ENCODE measurements at places on chromosomes 1 and 21. TPM values are rescaled to one million over a fixed set of nuclear protein-coding genes. Genes with fewer than 3 reads are reported as not detected.

KCNN3 gene
- total RNA-seq = not detected

TMPRSS3 gene
- not detected for total RNA-seq

- H3K36me3 ChIP-seq = no peaks in the 10 kb centered on the region
- H3K4me1 ChIP-seq = no peaks in the 10 kb centered on the region
- H3K27me3 ChIP-seq = no peaks in the 10 kb centered on the region
- peak; percentile 28 for DNase-seq
- no peak overlapping the region for H3K4me3 ChIP-seq
- H3K27ac ChIP-seq = no peak overlapping the region
Observed at GRCh38 chr1:160830321-160831153, 32.1 kb downstream of the CD244 start.

DNA sequence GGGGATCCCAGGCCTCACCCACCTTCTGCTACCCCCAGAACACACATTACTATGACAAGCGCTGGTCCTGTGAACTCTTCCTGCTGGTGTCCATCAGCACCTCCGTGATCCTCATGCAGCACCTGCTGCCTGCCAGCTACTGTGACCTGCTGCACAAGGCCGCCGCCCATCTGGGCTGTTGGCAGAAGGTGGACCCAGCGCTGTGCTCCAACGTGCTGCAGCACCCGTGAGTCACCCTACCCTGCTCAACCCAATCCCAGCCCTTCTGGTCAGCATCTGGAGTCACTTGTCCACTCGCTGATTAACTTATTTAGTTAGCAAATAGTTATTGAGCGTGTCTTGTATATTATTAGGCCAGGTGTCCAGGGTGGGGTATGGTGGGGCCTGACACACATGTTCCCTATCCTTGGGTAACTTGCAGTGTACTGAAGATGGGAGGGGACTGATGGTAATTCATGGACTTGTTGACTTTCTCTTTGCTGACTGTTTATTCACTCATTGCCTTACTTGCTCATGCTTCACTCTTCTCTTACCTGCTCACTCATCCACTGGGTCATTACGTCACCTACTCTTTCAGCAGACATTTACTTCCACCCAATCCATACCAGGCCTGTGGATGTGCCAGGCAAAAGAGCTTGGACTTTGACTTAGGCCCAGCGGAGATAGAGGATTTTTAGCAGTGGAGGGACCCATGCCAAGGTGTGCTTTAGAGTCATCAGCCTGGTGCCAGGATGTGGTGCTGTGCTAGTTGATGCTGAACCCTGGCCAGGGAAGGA, 12.9 kb upstream of the KPNA6 start:
- H3K36me3 ChIP-seq = peaks cover 10% of the 10 kb centered on the region
- no peak overlapping the region for H3K4me3 ChIP-seq
- DNase-seq = no peak
- no peaks in the 10 kb centered on the region for H3K27me3 ChIP-seq

ARHGAP30 gene
- not detected for total RNA-seq

AQP10 gene
- not detected for total RNA-seq

DNA sequence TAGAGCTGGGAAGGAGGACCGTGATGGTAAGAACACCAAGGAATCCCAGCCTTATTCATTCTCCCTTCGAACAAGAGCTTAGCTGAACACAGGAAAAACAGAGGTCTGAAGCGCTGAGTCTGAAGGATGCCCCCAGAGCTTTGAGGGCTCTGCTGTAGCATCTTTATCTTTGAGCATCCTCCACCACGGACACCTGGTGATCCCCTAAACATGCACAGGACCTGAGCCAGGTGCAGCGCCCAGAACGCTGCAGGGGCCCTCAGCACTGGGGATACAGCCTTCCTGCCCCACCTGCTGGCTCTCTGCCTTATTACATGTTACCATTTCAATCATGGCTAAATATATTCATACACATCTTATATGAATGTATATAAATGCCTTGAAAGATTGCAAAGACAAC, 7.7 kb upstream of the GPATCH4 start:
- H3K36me3 ChIP-seq = no peaks in the 10 kb centered on the region
- H3K27ac ChIP-seq = no peak overlapping the region
- no peak overlapping the region for H3K4me3 ChIP-seq
- no peak for DNase-seq
- H3K27me3 ChIP-seq = peaks cover 4% of the 10 kb centered on the region

DMRTA2 gene
- total RNA-seq = not detected

DNA sequence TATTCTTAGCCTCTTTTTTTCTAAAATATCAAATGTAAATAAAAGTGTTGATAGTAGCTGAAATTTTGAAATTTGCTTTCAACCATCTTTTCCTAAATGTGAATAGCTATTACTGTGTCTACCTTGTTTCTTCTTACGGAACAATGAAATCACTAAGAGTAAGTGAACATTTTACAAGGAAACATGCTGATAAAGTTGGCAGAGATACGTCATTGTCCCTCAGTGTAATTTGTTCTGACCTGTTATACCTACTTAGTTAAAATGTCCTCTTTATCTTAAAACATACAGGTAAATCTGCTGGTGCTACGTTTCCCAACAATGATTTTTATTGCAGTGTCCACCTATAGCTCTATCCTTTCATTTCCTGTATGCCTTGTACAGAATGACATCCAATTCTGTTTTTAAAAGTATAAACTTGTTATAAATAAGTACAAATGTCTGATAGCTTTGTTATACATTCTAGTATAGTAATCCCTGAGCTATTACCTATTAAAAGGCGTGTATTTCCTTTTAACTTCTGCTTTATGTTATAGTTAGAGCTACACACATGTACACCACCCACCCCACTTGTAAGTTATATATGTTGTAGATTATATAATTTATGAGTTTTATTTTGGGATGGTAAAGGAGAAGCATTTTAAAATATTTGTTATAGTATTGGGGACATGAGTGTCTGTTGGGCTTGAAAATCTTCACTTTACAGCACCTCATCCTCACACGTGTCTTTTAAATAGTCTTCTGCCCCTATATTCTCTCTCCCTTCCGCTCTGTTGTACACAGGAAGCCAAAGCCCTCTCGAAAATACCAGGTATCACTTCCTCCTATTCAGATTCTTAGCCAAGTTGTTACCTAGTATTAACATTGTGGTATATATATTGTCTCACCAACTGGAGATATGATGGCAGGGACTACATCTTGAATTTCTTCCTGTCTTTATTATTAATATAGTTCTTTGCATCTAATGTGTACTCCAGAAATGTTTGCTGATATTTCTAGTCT, 25.2 kb downstream of the LAMC1 start:
- H3K36me3 ChIP-seq = peaks cover 1% of the 10 kb centered on the region
- no peak overlapping the region for H3K27ac ChIP-seq
- no peak for DNase-seq
- peaks cover 12% of the 10 kb centered on the region for H3K4me1 ChIP-seq
- H3K27me3 ChIP-seq = no peaks in the 10 kb centered on the region

- no peaks in the 10 kb centered on the region for H3K4me1 ChIP-seq
- no peak for DNase-seq
- no peak overlapping the region for H3K27ac ChIP-seq
- H3K36me3 ChIP-seq = no peaks in the 10 kb centered on the region
Observed at GRCh38 chr1:209786146-209786545, 1.8 kb upstream of the C1orf74 start.

ZNF683 gene
- total RNA-seq = not detected

C4BPA gene
- total RNA-seq = not detected

DNA sequence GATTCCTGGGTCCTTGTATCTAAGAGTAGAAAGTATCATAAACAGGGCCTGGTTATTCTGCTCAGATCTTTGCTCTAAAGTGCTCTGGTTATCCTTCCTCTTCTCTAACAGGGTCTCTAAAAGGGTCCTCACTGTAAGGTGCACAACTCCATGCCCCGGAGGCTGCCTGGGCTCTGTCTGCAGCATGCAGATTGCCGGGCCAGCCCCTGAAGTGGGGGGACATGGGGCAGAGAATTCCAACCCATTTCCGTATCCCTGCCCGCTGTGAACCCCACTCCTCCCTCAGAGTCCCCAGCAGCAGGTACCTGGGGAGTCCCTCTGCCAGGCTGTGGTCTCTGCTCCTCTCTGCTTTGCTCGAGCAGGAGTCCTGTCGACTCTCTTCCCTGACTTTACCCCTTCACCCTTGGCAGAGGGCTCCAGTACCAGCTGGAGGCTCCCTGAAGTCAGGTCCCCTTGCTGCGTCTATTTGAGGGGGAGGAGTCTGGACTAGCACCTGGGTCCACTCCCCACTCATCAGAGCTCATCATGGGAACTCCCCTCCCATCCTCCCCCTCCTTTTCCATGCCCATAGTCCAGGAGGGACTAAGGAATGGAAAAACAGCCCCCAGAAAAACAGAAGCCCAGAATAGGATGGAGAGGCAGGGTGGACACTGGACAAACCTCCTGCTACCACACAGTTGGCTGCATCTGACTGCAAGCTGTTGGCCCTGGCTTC, 12.1 kb downstream of the BLACAT1 start:
- no peak overlapping the region for H3K4me3 ChIP-seq
- no peak for DNase-seq
- H3K27me3 ChIP-seq = peaks cover 20% of the 10 kb centered on the region
- H3K27ac ChIP-seq = no peak overlapping the region
- no peaks in the 10 kb centered on the region for H3K4me1 ChIP-seq
- no peaks in the 10 kb centered on the region for H3K36me3 ChIP-seq

KRTAP27-1 gene
- not detected for total RNA-seq

GRCh38 chr1:242428399-242429190, 95.9 kb downstream of the PLD5 start:
- no peaks in the 10 kb centered on the region for H3K4me1 ChIP-seq
- no peak overlapping the region for H3K4me3 ChIP-seq
- H3K27me3 ChIP-seq = no peaks in the 10 kb centered on the region
- H3K27ac ChIP-seq = no peak overlapping the region
- DNase-seq = no peak

All from fibroblast of lung (primary cell).